Left renal cortex interstitium (tissue), 4 donors: ENCODE measurements at places on chromosomes 11 and 22. TPM values are rescaled to one million over a fixed set of nuclear protein-coding genes. Genes with fewer than 3 reads are reported as not detected.

GRCh38 chr11:35083431-35084238 lies 55.3 kb upstream of the CD44 start:
- no peak for DNase-seq

The NRXN2 gene
- polyA plus RNA-seq: 11.7 TPM

DNA sequence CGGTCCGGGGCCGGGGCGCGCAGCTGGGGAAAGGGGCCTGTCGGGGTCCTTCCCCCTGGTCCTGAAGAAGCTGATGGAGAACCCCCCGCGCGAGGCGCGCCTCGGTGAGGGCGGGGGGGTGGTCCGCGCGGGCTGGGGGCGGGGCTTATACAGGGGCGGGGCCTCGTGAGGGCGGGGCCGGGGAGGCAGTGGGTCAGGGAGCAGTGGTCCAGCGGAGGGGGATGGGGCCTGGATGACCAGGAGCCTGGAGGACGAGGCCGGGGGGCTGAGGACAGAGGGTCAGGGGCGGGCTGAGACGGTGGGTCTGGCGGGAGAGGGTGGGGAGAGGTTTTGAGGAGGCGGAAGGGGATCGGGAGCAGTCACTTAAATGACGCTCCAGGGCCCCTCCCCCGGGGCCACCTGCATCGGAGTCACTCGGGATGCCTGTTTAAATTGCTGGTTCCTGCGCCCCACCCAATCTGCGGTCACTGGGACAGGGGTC lies 396 bp downstream of the TEF start:
- DNase-seq: no peak

DNA sequence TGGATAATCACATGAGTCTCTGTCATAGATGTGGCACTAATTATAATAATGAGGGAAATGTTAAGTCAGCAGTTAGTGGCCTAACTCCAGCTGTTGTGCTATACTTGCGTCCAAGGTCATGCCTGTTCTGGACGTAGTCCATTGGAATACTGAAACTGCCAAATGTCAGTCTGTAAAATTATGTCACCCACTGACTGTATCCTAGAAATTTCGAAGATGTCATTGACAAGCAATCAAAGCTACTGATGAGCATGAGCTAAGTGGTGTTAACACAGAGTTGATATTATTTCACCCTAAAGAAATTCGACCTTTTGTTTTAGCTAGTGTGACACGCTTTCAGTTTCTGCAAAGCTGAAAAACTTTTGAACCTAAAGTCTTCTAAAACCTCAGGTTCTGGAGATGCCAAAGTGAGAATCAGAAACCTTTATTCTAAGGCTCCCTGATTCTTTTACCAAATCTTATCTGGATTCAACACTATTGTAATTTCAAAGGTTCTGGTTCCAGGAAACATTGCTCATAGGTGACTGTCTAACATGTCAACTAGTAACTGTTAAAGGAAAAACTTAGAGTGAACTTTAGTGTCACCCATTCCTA lies 14.9 kb upstream of the ME3 start:
- no peak for DNase-seq
